Left renal cortex interstitium (tissue), 4 donors: ENCODE measurements at places on chromosomes 7 and 10. TPM values are rescaled to one million over a fixed set of nuclear protein-coding genes. Genes with fewer than 3 reads are reported as not detected.

CPEB3 gene
- 3.1 TPM for polyA plus RNA-seq

TRIM74 gene
- polyA plus RNA-seq, result 0.92 TPM

TBX20 gene
- polyA plus RNA-seq, result not detected

CCDC146 gene
- 35.6 TPM for polyA plus RNA-seq

EEPD1 gene
- 7.2 TPM for polyA plus RNA-seq

ADAM22 gene
- 13.1 TPM for polyA plus RNA-seq

DNA sequence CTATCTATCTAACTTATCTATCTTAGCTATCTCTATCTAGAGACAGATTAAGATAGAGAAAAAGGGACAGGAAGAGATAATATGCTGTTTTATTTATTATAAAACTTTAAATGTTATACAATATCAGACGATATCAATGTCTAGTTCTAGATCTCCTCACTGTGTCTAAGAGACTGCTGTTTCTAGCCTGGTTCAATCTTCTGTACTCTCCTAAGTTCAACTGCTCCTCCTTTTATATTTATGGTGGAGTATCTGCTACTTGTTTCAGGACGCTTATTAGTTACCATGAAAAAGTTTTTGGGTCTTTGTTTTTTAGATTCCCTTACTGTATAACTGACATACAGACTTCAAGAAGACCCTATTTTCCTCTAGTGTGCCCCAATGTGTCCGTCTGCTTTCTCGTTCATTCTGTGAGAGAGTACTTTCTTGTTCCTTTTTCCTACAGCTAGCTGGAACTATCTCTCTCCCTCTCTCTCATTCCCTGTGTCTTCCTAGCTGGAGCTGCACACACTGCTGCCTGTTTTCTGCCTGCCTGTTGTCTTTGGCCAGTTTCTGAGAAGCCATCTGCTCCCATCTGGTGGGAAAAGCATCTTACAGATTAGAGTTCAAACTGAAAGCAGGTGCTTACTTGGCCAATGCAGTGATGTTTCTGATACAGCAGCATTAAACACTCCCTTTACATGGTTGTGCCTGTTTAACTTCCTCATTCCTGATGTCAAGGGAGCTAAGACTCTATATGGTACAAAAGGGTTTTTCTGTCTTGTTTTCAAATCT lies 49.4 kb upstream of the ARL4A start:
- DNase-seq, result no peak

DNA sequence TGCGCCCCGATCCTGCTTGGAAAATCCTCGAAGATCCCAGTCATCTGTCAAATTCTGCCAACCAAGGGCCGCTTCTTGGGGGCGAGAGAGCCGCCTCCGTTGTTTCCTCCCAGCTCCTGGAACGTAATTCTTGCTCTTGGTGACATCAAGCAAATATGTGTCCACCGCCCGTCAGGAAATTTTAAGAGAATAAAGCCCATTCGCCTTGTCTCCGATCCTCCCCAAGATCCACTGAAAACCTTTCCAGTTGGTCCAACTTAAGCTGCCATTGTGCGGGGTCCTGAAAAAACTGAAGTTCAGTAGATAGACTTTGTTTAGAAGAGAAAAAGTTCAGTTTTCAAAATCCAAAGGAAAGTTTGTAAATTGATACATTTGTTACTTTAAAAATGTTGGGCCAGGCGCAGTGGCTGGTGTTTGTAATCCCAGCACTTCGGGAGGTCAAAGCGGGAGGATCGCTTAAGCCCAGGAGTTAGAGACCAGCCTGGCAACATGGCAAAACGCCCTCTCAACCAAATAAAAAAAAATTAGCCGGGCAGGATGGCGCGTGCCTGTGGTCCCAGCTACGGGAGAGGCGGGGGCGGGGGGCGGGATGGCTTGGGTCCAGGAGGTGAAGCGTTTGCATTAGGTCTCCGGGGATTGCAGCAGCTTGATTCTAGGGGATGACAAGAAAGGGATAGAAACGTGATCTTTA lies 1.0 kb upstream of the ZNF800 start:
- no peak for DNase-seq

GRCh38 chr7:99943641-99944496 lies 14.4 kb upstream of the GJC3 start:
- no peak for DNase-seq

DNA sequence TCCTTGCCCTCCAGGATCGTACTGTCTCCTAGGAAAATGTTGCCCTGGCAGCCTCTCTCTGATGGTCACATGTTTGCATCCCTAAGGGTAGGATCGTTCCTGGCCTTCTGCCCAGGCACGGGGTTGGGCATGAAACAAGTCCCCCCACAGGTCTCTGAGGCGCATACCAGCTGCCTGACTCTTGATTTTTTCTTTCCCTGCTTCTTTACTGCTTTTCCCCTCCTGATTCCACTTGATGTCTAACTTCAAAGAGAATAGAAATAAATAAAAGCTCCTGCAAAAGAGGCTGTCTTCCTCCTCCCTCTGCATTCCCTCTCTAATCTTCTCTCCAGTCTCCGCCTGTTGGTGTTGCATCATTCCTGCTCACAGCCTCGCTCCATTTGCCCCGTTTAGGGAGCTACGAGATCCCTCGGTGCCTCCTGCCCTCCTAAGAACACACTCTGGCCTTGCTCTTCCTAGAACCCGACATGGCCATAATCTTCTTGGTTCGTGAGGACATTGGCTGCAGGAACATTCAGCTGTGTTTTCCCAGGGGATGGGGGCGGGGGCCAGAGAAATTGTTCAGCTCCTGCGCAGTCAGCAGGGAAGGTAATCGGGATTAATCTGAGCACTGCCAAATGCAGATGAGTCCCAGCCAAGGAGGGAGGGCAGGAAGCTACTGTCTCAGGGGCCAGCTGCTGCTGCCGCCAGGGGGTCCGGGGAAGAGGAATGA lies 26.0 kb downstream of the LEP start:
- no peak for DNase-seq

- DNase-seq, result no peak
Observed at GRCh38 chr7:91089382-91089963, 174.8 kb upstream of the FZD1 start.

GRCh38 chr10:73207883-73208282 lies 39.2 kb downstream of the DNAJC9 start:
- DNase-seq, result no peak

GRCh38 chr7:11710377-11710776 lies 121.6 kb downstream of the THSD7A start:
- DNase-seq, result no peak

DNA sequence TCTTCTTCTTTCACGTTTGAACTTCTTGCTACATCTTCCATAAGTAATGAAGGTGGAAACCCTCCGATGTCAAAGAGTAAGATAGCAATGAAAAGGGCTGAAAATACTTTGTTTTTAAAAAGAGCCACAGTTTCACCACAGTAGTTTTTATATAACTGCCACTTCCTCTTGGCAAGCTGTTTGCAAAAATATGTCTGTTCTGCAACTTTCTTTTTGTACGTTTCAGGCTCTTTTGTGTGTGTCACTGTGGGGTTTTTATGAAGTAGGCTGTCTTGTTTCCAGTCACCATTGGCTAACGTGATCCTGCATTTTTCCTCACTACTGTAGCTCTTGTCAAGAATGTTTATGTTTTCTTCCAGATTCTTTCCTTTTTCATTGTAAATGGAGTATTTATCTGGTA lies 55.6 kb downstream of the SLC16A9 start:
- DNase-seq, result no peak

DNA sequence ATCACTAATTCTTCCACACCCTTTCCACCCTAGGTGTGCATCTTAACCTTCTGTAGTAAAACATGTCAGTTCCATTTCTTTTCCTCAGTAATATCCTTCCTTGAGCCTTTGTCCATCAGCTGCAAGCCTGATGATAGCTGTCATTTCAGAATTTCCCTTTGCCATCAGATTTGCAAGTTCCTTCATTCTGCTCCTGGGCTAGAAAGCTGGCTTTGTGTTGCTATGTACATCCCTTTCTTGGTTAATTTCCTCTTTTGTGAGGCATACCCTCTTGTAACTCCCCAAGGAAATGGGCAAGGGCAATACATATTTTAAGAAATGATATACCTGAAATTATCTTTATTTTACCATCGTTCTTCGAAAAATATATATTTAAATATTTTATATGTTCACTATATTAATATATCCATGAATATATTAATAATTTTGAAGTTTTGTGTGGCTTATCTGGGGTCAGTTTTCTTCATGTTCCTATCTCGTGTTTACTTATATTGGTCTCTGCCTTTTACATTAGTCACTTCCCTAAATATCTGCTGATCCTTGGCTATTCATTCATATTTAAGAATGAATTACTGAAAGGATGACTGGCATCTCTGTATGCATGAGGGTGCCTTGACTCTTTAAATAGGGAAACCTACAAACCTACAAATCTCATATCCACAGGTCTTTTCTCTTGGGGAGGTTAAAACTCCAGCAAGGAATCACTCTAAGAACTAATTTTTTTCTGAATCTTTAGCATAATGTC lies 143.8 kb downstream of the ZNF22 start:
- DNase-seq, result no peak
